ENCODE measurements at places on chromosomes 6 and 20.

GRCh38 chr20:52731093-52731492 is 241.1 kb upstream of the TSHZ2 start:
- DNase-seq, result no peak

DNA sequence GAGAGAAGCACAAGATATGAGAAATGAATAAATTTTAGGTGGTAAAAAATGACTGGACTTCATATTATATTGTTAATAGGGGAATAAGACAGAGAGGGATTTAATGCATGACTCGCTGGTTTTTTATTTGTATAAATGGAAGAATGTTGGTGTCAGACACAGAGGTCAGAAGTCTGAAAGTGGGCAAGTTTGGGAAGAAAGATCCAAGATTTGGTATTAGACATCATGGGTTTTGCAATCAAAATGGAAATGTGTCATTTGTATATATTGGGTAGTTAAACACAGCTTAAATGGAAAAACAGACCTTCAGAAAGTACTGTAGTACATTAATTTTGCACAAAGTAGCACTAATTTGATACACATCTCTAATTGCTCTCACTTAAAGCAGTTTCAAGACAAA is 96.2 kb downstream of the EYA4 start:
- DNase-seq, result no peak

- DNase-seq, result no peak
These were observed 28.1 kb upstream of the BMP2 start for GRCh38 chr20:6739406-6739805.

- DNase-seq, result no peak
These were observed 68.1 kb downstream of the CD40 start for GRCh38 chr20:46186210-46186609.

- DNase-seq, result no peak
These were observed 59.9 kb downstream of the ENPP1 start for GRCh38 chr6:131867744-131868143.

GRCh38 chr6:163404825-163405265 is 9.7 kb upstream of the QKI start:
- DNase-seq, result no peak

DNA sequence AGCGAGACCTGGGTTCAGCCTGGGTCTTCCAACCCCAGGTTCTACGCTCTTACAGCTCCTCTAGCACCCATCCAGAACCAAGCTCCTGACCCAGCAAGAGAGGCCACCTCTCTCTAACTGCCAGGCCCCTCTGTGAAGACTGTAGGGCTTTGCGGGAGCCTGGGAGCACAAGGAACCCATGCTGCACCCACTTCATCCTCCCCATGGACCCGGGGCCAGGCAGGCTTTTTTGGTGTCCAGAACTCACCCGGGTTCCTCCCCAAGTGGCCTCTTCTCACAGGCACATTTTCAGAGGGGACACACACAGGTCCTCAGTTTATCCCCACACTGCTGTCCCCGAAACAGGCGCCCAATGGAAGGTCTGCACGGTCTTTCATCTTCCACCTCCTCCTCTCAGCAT is 145.9 kb downstream of the SYNDIG1 start:
- no peak for DNase-seq

GRCh38 chr6:154792761-154793160 is 59.5 kb downstream of the SCAF8 start:
- DNase-seq, result no peak

GRCh38 chr6:121210943-121211342 is 123.3 kb downstream of the TBC1D32 start:
- no peak for DNase-seq

- no peak for DNase-seq
These were observed 74.3 kb upstream of the MLN start for GRCh38 chr6:33877982-33878535.

Data from central memory CD4-positive, alpha-beta T cell (primary cell).